ENCODE measurements at places on chromosomes 11 and 22.

- DNase-seq = no peak
These were observed 57.0 kb downstream of the ANO5 start for GRCh38 chr11:22249871-22250270.

- DNase-seq = no peak
These were observed 96.7 kb downstream of the LARGE1 start for GRCh38 chr22:33823552-33823951.

- no peak for DNase-seq
These were observed 4.1 kb upstream of the OR5J2 start for GRCh38 chr11:56172256-56172830.

GRCh38 chr22:49856343-49856742 lies 2.7 kb downstream of the ZBED4 start:
- DNase-seq = no peak

- no peak for DNase-seq
These were observed 304.2 kb upstream of the CADM1 start for GRCh38 chr11:115808351-115808940.

- peak; percentile 27 for DNase-seq
These were observed 12.8 kb upstream of the HYLS1 start for GRCh38 chr11:125874556-125875124.

DNA sequence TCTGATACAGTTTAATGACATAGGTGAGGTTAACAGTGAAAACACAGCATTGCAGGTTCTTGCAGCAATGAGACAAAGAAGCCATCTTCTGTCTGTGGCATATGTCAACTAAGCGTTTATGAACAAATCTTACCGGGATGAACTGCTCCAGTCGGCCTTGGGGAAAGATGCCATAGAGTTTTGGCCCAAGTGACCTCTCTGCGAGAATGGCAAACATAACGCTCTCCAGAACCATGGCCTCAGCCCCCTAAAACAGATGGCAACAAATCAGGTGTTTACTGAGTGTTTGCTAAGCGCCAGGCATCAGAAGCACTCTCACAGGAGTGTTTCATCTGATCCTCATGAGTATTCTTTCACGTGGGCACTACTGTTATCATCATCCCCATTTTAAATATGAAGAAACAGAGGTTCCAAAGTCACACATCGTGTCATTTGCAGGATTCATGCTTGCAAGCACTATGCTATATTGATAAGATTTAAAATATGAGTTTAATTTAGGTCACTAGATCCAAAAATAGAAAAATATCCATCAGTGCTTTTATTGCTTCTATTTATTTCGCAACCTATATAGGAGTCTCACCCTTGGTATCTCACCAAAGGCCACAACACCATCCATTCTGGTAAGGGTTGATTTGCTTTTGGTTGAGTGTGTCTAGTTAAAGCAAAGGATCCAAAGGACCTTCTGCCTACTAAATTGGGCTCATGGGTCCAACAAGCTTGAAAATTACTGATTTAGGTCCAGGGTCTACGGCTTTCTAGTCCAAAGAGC lies 35.9 kb downstream of the TCIRG1 start:
- DNase-seq = no peak

GRCh38 chr11:17821648-17822400 lies 87.2 kb downstream of the KCNC1 start:
- DNase-seq = no peak

- DNase-seq = peak; percentile 10
These were observed 26.0 kb upstream of the LRRC10B start for GRCh38 chr11:61482513-61482912.

DNA sequence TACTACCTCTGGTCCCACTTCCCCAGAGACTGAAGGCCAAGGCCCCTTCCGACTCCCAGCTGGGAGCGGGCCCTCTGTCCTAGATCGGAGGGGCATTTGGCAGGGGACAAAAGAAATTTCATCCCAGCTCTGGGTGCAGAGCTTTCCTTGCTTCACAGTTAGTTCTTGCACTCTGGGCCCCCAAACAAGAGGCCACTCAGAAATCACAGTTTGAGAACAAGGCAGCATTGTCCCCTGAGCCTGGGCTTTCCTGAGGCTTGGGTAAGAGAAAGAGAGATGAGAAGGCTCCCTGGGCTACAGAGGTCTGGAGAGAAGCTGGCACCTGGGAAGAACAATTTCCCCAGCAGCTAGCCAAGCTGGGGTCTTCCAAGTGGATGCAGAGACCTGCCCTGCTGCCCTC lies 71.8 kb upstream of the NCAM1 start:
- no peak for DNase-seq

DNA sequence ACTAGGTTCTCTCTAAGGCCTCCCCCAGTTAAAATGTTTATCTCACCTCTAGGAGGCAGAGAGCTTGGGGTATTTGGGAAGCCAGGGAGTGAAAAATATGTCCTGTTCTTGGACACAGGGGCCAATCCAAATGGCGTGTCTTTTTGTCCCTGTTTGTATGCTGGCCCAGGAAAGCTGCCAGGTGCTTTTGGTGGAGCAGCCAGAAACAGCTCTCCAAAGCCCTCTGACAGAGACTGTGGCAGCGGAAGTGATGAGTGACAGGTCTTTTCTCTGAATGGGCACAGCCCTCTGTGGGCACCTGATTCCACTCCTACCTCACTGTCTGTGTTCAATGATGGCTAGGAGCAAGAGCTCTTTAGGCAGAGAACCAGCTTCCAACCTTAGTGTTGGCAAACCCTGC lies 106.4 kb upstream of the KIRREL3 start:
- no peak for DNase-seq

DNA sequence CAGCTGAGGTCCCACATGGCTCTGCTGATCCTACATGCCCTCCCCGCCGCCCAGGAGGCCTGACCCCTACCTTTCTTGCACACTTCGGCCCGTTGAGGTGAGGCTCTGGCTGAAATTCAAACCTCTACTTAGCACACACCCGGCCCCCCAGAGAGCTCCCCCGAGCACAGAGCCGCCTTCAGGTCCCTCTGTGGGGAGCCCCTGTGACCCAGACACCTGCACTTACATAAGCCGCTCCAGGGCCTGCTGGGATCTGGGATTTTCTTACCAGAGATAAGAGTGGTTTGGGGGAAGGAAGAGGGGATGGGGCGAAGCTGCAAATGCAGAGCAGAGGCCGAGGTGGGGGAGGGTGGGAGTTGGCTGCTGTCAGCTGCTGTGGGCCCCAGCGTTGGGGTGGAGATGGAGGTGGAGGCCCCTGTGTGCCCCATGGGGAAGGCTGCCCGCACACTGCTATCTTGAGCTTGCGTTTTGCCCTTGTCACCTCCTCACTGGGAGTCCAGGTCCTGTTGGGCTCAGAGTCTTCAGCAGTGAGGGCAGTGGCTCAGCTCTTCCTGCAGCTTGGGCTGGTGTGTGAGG lies 30.6 kb downstream of the CAPN1 start:
- no peak for DNase-seq

GRCh38 chr11:126823274-126823673 lies 177.3 kb downstream of the KIRREL3 start:
- DNase-seq = no peak
